ENCODE measurements at places on chromosomes 4 and X.

GRCh38 chrX:121009764-121010163, 24.2 kb upstream of the CT47A1 start:
- H3K36me3 ChIP-seq = no peaks in the 10 kb centered on the region
- H3K27ac ChIP-seq = no peak overlapping the region
- H3K27me3 ChIP-seq = no peaks in the 10 kb centered on the region
- DNase-seq = no peak
- no peaks in the 10 kb centered on the region for H3K4me1 ChIP-seq

GRCh38 chr4:60605646-60606354, 594.3 kb upstream of the ADGRL3 start:
- H3K36me3 ChIP-seq = no peaks in the 10 kb centered on the region
- no peaks in the 10 kb centered on the region for H3K4me1 ChIP-seq
- H3K27me3 ChIP-seq = no peaks in the 10 kb centered on the region
- H3K27ac ChIP-seq = no peak overlapping the region
- DNase-seq = no peak

GRCh38 chrX:109783701-109784079, 50.6 kb upstream of the ACSL4 start:
- no peaks in the 10 kb centered on the region for H3K27me3 ChIP-seq
- DNase-seq = no peak
- no peaks in the 10 kb centered on the region for H3K36me3 ChIP-seq
- H3K27ac ChIP-seq = no peak overlapping the region
- H3K4me1 ChIP-seq = no peaks in the 10 kb centered on the region
- H3K4me3 ChIP-seq = no peak overlapping the region

DNA sequence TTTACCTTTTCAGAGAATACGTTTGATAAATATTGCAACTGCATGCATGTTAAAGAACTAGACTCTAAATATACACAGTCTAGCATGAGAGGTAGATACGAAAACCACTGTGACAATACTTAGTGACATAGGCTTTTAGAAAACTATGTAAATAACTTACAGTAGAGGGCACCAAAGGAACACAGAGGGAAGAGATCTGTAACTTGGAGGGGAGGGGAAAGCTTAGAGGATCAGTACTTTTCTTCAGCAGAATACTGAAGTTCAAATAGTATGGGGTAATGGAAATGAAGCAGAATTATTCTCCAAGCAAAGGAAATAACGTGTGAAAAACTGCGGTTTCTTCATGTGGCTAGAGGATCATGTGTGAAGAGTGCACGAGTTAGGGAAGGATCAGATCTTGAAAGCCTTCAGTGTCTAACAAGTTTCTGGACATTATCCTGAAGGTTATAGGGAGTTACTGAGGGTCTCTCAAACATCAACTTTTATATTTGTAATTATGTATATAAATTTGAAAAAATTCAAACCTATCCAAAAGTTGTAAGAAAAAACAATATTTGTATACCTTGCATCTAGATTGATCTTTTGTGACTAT, 264.3 kb downstream of the NPFFR2 start:
- no peaks in the 10 kb centered on the region for H3K27me3 ChIP-seq
- no peaks in the 10 kb centered on the region for H3K36me3 ChIP-seq
- no peaks in the 10 kb centered on the region for H3K4me1 ChIP-seq

DNA sequence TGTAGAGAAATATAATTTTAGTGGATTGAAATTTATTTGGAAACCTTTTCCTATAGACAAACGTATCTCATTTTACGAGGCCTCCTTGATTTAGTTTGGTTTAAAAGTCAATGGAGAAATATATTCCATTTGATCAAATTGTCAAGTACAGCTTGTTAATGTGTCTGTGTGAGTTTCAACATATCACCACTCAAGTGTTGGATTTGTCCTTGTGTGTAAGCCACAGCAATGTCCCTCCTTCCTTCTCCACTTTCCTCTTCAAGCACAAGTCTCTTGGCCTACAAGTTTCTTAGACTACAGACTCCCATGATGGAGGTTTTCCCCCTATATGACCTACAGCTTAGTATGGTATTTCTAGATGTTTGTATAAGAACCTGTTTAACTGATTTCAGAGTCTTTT, 104.7 kb downstream of the SYNPO2 start:
- no peak for DNase-seq
- H3K4me3 ChIP-seq = no peak overlapping the region
- H3K27me3 ChIP-seq = no peaks in the 10 kb centered on the region
- H3K4me1 ChIP-seq = no peaks in the 10 kb centered on the region
- H3K36me3 ChIP-seq = no peaks in the 10 kb centered on the region

All from right atrium auricular region (tissue), 2 donors.